ENCODE measurements at places on chromosomes 6 and 20. TPM values are rescaled to one million over a fixed set of nuclear protein-coding genes. Genes with fewer than 3 reads are reported as not detected.

DNA sequence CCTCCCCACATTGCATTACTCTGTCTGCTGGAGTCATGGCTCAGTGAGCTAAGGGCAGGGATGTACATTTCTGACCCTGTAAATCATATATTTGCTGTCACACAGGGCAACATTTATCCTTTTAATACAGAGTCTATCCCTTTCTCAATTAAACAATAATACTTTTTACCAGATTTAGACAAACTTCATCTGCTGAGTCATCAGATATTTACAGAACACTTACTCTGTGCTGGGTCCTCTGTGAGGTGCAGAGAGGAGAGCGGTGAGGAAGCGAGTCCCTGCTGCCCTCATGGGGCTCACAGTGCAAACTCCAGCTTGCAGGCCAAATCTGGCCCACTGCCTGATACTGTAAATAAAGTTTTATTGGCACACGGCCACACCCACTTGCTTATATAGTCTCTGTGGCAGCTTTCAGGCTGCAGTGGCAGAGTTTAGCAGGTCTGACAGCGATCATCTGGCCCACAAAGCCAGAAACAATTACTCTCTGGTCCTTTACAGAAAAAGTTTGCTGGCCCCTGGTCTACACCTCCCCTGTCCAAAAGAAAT lies 144.5 kb downstream of the CDH26 start:
- no peak for DNase-seq

DNA sequence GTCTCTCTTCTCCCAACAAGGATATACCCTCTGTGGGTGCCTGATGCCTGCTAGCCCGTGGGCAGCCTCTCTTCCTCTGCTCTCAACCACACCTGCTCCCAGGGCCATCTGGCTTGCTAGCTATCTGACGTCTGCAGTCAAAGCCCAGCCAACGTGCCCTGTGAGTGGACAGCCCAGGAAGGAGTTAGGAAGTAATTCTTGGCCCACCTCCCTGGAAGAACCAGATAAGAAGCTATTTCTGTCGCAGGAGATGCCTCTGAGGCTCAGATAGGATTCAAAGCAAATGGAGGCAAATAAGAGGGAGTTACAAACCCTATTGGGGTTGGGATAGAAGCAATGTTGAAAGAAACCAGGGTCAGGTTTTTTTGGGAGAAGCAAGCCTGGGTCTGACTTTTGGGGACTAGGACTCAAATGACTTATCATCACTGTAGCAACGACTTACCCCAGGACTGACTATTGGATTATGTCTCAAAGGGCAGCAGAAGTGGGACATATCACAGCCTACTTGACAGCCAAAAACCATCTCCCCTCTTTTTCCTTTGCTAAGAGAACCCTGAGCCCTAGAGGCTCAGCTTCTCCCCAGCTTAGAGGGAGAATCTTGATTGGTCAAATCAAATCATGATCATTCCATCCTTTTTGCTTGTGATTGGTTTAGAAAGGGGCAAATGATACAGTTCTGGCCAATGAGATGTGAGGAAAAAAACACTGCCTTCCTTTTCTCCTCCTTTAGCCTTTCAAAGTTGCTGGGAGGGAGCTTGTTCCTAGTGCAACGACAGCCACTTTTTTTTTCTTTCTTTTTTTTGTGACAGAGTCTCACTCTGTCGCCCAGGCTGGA lies 18.0 kb upstream of the CDK5RAP1 start:
- DNase-seq, result no peak

DNA sequence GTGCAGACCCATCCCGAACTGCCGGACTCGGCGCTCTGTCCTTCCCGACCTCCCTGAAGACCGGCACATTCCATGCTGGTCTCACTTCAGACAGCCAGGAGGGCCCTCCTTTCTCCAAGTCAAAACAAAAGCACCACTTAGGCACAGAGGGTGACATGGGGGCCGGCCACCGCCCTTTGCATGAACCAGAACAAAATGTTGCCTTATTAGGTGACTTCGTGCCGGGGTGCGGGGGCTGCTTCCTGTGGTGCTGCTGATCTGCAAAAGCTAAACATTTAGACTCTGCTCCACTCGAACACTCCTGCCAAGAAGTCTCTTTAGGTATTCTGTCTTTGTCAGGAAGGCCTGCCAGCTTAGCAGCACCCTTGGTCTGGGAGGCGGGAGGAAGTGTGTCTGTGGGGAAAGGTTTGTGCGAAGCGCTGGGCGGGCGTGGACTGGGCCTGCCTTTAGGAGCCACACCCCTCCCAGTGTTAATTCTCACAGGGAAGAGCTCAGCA lies 133.8 kb downstream of the SMOC2 start:
- DNase-seq, result no peak

The RNF217 gene
- total RNA-seq, result 0.08 TPM

GRCh38 chr6:78598966-78599365 lies 268.4 kb upstream of the IRAK1BP1 start:
- DNase-seq, result no peak

DNA sequence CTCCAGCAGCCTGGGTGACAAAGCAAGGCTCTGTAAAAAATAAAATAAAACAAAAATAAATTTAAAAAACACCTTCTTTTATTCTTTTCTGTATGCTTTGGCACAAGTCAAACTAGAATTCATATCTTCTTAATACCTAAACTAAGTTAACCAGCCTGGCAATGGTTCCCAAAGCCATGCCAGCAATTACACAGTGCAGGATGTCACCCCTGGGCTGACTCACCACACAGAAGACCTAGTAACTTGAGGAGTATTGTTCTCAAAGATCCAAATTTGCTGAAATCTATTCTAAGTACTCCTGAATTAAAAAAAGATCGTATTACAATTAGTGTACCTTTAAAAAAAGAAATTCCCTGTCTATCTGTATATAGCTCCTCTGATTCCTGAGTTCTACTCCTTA lies 162.7 kb upstream of the SGK1 start:
- no peak for DNase-seq

GRCh38 chr6:20377623-20378265 lies 23.9 kb upstream of the E2F3 start:
- DNase-seq, result no peak

- no peak for DNase-seq
Measured at GRCh38 chr20:8645326-8645725, 423.6 kb upstream of the PLCB4 start.

The GSTA3 gene
- total RNA-seq, result not detected

The DEFB124 gene
- total RNA-seq, result not detected

DNA sequence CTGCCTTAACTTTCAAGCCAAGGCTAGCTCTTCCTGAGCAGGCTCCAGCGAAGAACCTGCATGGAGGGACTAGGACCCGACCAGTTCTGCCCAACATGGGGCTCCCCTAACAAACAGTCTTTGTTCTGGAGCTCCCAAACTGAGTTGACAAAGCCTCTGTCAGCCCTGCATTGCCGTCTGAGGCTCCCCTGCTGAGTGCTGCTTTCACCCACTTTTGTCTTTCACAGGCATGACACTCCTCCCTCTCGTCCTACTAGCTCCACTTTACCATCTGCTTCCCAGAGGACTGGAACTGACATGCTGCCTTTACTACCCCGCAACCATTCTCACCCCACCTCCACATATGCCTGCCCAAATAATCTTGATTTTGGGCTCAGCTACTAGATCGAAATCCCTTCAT lies 45.1 kb upstream of the B4GALT5 start:
- no peak for DNase-seq

The ZSWIM3 gene
- 5.7 TPM for total RNA-seq

- no peak for DNase-seq
Measured at GRCh38 chr20:46129955-46130481, 11.9 kb downstream of the CD40 start.

- DNase-seq, result no peak
Measured at GRCh38 chr6:155916846-155917624, 461.4 kb upstream of the NOX3 start.

The CDK5RAP1 gene
- total RNA-seq, result 40.0 TPM

The OLIG3 gene
- not detected for total RNA-seq

- no peak for DNase-seq
Measured at GRCh38 chr6:148700741-148701311, 46.0 kb upstream of the UST start.

The LYRM4 gene
- 27.1 TPM for total RNA-seq

DNA sequence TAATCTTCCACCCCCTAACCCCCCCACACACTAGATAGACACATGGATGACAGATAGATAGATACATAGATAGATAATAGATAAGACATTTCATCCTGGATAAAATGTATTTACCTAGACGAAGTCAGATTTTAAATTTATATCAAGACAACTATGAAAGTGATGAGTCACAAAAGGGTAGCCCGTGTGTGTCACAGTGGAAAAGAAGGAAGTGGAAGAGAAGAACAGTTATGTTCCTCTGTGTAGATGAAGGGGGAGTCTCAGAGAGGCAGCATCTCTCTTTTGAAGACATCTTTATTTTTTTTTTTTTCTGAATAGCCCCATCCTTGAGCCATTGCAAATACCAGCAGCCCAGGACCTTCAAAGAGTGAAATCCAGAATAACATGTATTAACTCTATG lies 121.7 kb upstream of the VGLL2 start:
- no peak for DNase-seq

DNA sequence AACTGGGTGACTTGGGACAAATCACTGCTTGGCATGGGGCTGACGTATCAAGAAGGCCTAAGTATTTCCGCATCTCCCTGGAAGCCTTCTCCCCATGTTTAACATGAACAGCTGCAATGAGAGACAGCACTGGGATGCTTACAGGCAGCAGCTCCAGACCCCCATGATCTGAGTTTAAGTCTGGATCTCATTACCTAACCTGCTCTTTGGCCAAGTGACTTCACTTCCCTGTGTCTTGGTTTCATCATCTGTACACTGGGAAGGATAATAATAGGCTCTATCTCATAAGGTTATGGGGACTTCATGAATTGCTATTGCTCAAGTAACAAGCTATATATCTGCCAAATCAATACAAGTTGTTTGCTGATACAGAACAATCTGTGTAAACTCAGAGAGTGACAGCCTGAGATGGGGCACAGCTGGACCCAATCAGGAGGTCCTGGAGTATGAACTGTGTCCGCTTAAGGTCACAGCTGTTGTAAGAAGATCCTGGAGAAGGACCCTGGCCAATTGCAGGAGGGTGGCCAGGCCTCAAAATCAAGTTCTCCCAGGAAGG lies 56.0 kb downstream of the TGM2 start:
- no peak for DNase-seq

GRCh38 chr6:3881711-3882421 lies 32.7 kb downstream of the FAM50B start:
- no peak for DNase-seq

- DNase-seq, result no peak
Measured at GRCh38 chr6:100305209-100305869, 159.4 kb downstream of the SIM1 start.

The PET117 gene
- total RNA-seq, result 13.1 TPM

The MAD2L1BP gene
- total RNA-seq, result 40.2 TPM

The GSTA2 gene
- total RNA-seq, result not detected
